ENCODE measurements at places on chromosomes 2 and 18. TPM values are rescaled to one million over a fixed set of nuclear protein-coding genes. Genes with fewer than 3 reads are reported as not detected.

DNA sequence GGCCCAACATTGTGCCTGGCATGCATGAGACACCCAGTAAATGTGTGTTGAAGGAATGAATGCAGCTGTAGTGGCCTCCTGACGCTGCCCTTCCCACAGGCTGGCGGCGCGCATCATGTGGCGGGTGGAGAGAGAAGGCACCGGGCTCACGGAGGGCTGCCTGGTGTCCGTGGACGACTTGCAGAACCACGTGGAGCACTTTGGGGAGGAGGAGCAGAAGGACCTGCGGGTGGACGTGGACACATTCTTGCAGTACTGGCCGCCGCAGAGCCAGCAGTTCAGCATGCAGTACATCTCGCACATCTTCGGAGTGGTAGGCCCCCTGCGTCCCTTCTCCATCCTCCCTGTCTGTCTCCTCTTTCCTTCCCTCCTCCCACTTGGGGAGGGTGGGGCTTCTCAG, 20.1 kb downstream of the SMYD1 start:
- H3K27me3 ChIP-seq, result no peaks in the 10 kb centered on the region
- H3K4me1 ChIP-seq, result no peaks in the 10 kb centered on the region
- DNase-seq, result no peak
- H3K36me3 ChIP-seq, result no peaks in the 10 kb centered on the region
- H3K4me3 ChIP-seq, result no peak overlapping the region

GRCh38 chr2:177733322-177733855, 339.2 kb downstream of the PDE11A start:
- H3K4me3 ChIP-seq, result no peak overlapping the region
- no peak for DNase-seq
- H3K27ac ChIP-seq, result no peak overlapping the region
- H3K4me1 ChIP-seq, result no peaks in the 10 kb centered on the region
- no peaks in the 10 kb centered on the region for H3K36me3 ChIP-seq

DNA sequence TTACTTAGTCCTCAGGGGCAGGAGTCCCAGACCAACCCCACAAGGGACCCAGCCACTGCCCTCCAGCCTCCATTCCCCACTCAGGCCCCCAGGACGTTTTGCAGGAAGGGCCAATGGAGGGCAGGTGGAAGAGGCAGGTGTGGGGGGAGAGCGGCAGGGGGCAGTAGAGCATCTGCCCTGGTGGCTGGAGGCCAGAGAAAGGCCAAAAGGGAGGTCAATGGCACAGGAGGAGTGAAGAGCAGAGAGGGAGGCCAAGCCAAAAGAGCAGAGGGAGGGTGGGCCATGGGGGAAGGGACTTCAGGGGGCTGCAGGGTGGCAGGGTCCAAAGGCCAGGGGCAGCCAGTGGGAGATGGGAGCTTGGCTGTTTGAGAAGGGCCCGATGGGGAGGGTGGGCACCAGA, 17.3 kb upstream of the GPR55 start:
- H3K27me3 ChIP-seq, result no peaks in the 10 kb centered on the region
- H3K36me3 ChIP-seq, result no peaks in the 10 kb centered on the region
- H3K4me3 ChIP-seq, result no peak overlapping the region
- no peak overlapping the region for H3K27ac ChIP-seq
- H3K4me1 ChIP-seq, result no peaks in the 10 kb centered on the region

- H3K4me1 ChIP-seq, result no peaks in the 10 kb centered on the region
- H3K36me3 ChIP-seq, result no peaks in the 10 kb centered on the region
- no peak overlapping the region for H3K27ac ChIP-seq
- H3K4me3 ChIP-seq, result no peak overlapping the region
- no peak for DNase-seq
Measured at GRCh38 chr18:42258301-42258965, 303.4 kb downstream of the PIK3C3 start.

DNA sequence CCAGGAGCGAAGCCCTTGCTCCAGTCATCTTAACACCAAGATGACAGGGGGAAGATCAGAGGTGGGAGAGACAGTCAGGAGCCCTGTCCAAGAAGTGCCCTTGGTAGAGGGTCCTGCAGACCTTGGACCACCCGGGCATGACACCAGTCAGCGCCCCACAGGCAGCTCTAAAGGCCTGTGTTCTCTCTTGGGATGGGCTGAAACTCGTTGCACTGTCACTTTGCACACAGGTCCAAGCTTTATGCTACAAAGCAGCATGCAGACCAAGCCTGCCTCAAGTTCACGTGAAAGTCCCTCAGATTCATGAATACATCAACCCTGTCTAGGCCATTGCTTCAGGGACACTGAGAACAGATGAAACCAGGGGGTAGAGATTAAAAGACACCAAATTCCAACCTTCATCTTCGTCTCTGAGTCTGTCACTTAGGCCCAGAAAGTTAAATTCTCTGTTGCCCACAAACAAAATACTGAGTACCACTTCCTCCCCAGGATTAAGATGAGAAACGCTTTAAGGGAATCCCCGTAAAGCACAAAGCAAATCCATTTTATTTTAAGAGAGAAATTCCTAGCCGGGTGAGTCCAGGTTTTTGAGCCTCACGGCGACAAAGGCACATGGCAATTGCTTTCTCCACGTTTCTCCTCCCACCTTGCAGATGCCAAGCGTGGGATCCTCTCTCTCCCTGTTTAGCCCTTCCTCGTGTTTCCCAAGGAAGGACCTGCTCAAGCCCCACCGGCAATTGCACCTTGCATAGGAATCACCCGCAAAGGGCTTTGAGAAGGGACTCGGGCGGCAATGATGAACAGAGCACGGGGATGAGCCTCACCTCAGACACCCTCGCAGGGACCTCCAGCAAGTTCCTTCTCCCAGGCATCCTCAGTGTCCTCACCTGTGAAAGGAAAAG, 75.0 kb upstream of the ID2 start:
- H3K4me3 ChIP-seq, result no peak overlapping the region
- no peak for DNase-seq
- H3K27ac ChIP-seq, result no peak overlapping the region
- no peaks in the 10 kb centered on the region for H3K36me3 ChIP-seq
- H3K27me3 ChIP-seq, result no peaks in the 10 kb centered on the region

The STARD6 gene
- 0.06 TPM for total RNA-seq

- no peak overlapping the region for H3K27ac ChIP-seq
- peaks cover 8% of the 10 kb centered on the region for H3K4me1 ChIP-seq
- H3K27me3 ChIP-seq, result no peaks in the 10 kb centered on the region
- H3K36me3 ChIP-seq, result no peaks in the 10 kb centered on the region
- H3K4me3 ChIP-seq, result no peak overlapping the region
Measured at GRCh38 chr2:235616885-235617284, 123.0 kb downstream of the AGAP1 start.

DNA sequence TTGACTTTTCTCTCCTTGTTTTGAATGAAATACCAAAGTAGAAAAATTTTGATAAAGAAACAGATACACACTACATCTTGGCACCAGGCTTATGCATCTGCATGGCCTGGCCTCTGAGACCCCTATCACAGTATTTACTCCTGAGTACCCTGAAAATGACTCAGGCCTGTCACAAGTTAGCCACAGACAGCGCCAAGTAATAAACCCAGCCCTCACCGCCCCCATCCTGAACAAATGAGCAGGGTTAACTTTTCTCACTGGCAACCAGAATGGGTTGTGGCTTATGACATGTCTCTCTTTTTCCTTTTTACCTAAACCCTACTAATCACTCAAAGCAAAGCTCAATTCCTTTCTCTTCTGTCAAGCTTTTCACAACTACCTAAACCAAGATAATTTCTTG, 35.3 kb downstream of the SPRED2 start:
- no peaks in the 10 kb centered on the region for H3K27me3 ChIP-seq
- no peak overlapping the region for H3K4me3 ChIP-seq
- H3K36me3 ChIP-seq, result no peaks in the 10 kb centered on the region

- no peak overlapping the region for H3K4me3 ChIP-seq
- H3K4me1 ChIP-seq, result peaks cover 29% of the 10 kb centered on the region
- peak overlapping the region; percentile 38 for H3K27ac ChIP-seq
- peak; percentile 47 for DNase-seq
Measured at GRCh38 chr2:120760446-120761135, 24.9 kb downstream of the GLI2 start.

The DLGAP1 gene
- total RNA-seq, result 8.2 TPM

GRCh38 chr2:5140347-5140746, 551.8 kb upstream of the SOX11 start:
- no peak overlapping the region for H3K4me3 ChIP-seq
- H3K4me1 ChIP-seq, result no peaks in the 10 kb centered on the region
- H3K36me3 ChIP-seq, result no peaks in the 10 kb centered on the region
- no peak for DNase-seq

GRCh38 chr2:113263546-113263945, 15.2 kb downstream of the PAX8 start:
- no peak overlapping the region for H3K4me3 ChIP-seq
- no peak for DNase-seq
- H3K4me1 ChIP-seq, result no peaks in the 10 kb centered on the region
- no peak overlapping the region for H3K27ac ChIP-seq
- no peaks in the 10 kb centered on the region for H3K27me3 ChIP-seq

The SERPINB4 gene
- not detected for total RNA-seq

The CKAP2L gene
- total RNA-seq, result 0.52 TPM

The CABYR gene
- total RNA-seq, result 4.7 TPM

DNA sequence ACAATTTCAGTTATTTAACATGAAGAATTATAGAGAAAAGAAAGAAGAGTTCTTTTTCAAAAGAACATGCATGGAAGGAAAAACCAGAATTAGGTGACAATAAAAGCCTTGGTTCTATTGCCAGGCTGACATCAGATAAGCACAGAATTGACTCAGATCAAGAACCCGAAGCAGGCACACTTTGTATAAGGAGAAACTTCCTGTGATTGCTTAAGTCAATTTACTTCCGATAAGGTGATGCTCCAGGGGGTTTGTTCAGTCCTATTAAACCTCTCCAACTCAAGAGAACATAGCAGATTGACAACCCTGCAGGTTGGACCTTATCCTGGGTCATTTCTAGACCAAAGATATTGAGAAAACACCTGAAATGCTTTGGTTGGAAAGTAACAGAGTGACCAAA, 31.4 kb downstream of the GAREM1 start:
- H3K4me3 ChIP-seq, result no peak overlapping the region
- H3K27ac ChIP-seq, result no peak overlapping the region
- peaks cover 54% of the 10 kb centered on the region for H3K4me1 ChIP-seq
- no peaks in the 10 kb centered on the region for H3K36me3 ChIP-seq
- no peak for DNase-seq
- H3K27me3 ChIP-seq, result no peaks in the 10 kb centered on the region

DNA sequence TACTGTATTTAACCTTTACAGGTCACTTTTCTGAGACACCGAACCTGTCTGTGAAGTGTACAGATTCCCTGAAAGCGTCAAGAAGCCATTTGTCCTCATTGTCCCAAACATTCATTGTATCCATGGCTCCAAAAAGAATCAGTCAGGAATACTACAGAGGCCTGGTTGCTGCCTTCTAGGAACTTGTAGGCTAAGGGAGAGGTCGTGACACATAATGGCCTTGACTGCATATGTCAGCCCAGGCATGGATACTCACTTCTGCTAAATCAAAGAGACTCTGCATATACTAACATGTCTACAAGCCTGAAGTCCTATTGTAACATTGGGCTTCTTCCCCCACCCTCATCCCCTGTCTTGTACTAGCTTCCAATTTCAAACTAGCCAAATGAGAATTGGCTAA, 40.2 kb downstream of the ONECUT2 start:
- no peaks in the 10 kb centered on the region for H3K36me3 ChIP-seq
- H3K4me3 ChIP-seq, result no peak overlapping the region
- H3K27ac ChIP-seq, result no peak overlapping the region

The ASB18 gene
- not detected for total RNA-seq

- H3K27ac ChIP-seq, result no peak overlapping the region
- no peaks in the 10 kb centered on the region for H3K4me1 ChIP-seq
- no peak overlapping the region for H3K4me3 ChIP-seq
- no peaks in the 10 kb centered on the region for H3K36me3 ChIP-seq
- no peaks in the 10 kb centered on the region for H3K27me3 ChIP-seq
Measured at GRCh38 chr2:159938395-159938794, 124.0 kb downstream of the PLA2R1 start.

The RTP5 gene
- not detected for total RNA-seq

GRCh38 chr2:230053753-230054478, 14.8 kb downstream of the SLC16A14 start:
- no peaks in the 10 kb centered on the region for H3K36me3 ChIP-seq
- DNase-seq, result peak; percentile 7
- H3K4me3 ChIP-seq, result no peak overlapping the region
- H3K27ac ChIP-seq, result no peak overlapping the region
- peaks cover 7% of the 10 kb centered on the region for H3K4me1 ChIP-seq

DNA sequence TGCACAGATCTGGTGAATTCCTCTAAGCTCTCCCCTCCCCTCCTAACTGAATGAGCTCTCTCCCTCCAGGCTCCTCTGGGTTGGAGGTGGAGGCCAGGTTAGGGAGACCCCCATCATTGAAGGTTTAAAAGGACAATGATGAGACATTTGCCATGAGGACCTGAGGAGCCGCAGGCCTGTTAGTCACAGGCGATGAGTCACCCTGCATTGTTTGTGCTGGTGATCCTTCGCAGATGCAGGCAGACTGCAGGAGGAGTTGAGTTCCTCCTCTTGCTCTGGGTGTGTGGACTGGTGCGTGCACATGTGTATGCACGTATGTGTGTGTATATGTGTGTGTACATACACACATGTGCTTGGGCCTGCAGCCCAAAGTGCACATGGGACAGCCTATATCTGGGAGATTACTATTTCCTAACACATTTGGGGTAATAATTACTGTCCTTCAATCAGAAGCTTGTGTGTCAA, 42.0 kb downstream of the MCFD2 start:
- DNase-seq, result peak; percentile 91
- peak overlapping the region; percentile 10 for H3K27ac ChIP-seq
- H3K4me1 ChIP-seq, result peaks cover 19% of the 10 kb centered on the region
- no peak overlapping the region for H3K4me3 ChIP-seq

The CCDC85A gene
- 1.1 TPM for total RNA-seq

The MDH1B gene
- 2.9 TPM for total RNA-seq

GRCh38 chr18:79680100-79680879, 687 bp downstream of the CTDP1 start:
- peak overlapping the region; percentile 54 for H3K4me3 ChIP-seq
- DNase-seq, result peak; percentile 55
- H3K4me1 ChIP-seq, result peaks cover 30% of the 10 kb centered on the region
- no peaks in the 10 kb centered on the region for H3K27me3 ChIP-seq
- H3K27ac ChIP-seq, result peak overlapping the region; percentile 96

- no peak overlapping the region for H3K27ac ChIP-seq
- H3K36me3 ChIP-seq, result no peaks in the 10 kb centered on the region
- no peak for DNase-seq
- H3K4me3 ChIP-seq, result no peak overlapping the region
- H3K27me3 ChIP-seq, result no peaks in the 10 kb centered on the region
Measured at GRCh38 chr2:122378521-122378920, 623.1 kb downstream of the TSN start.

- peak; percentile 85 for DNase-seq
- H3K4me3 ChIP-seq, result peak within 1 kb of the TSS; percentile 69
- H3K27ac ChIP-seq, result peak within 1 kb of the TSS; percentile 77
- H3K36me3 ChIP-seq, result no peaks in the 10 kb centered on the region
Measured at GRCh38 chr2:208025037-208025813, at the start of gene PLEKHM3. Gene PLEKHM3, minus strand, starts transcription at chr2:208025527. Its CDS starts 23,888 bp downstream, at chr2:208001639.

GRCh38 chr18:58288921-58289797, 245.1 kb downstream of the NEDD4L start:
- no peaks in the 10 kb centered on the region for H3K27me3 ChIP-seq
- DNase-seq, result no peak
- H3K4me1 ChIP-seq, result no peaks in the 10 kb centered on the region
- no peak overlapping the region for H3K4me3 ChIP-seq

The ANO7 gene
- 1.4 TPM for total RNA-seq

GRCh38 chr2:219578811-219579613, 6.9 kb downstream of the INHA start:
- no peaks in the 10 kb centered on the region for H3K27me3 ChIP-seq
- H3K4me3 ChIP-seq, result no peak overlapping the region
- DNase-seq, result peak; percentile 54
- no peaks in the 10 kb centered on the region for H3K36me3 ChIP-seq

The SMAD2 gene
- 102 TPM for total RNA-seq

- H3K27me3 ChIP-seq, result no peaks in the 10 kb centered on the region
- no peak overlapping the region for H3K4me3 ChIP-seq
- no peak for DNase-seq
- no peaks in the 10 kb centered on the region for H3K4me1 ChIP-seq
- no peaks in the 10 kb centered on the region for H3K36me3 ChIP-seq
- H3K27ac ChIP-seq, result no peak overlapping the region
Measured at GRCh38 chr2:150860301-150860700, 372.8 kb upstream of the RND3 start.
